ENCODE measurements at places on chromosomes 12 and 14.

- no peak for DNase-seq
Observed at GRCh38 chr12:45580356-45580969, 149.0 kb upstream of the ARID2 start.

DNA sequence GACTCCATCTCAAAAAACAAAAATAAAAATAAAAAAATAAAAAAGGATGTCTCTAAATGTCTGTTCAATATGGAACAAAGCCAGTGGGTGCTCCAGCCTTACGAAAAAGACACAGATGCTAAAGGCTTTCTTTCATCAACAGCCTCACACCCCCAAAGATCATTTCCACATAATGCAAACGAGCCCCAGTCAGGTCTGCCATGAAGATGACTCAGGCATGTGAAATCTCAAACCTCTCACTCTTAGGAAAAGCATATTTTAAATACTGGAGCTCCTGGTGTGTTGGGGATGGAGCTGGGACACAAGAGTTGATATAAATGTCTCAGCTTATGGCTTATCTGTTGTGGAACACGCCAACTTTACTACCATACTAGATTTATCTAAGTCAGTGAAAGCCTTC, 49.9 kb upstream of the PLXNC1 start:
- peak; percentile 88 for DNase-seq

DNA sequence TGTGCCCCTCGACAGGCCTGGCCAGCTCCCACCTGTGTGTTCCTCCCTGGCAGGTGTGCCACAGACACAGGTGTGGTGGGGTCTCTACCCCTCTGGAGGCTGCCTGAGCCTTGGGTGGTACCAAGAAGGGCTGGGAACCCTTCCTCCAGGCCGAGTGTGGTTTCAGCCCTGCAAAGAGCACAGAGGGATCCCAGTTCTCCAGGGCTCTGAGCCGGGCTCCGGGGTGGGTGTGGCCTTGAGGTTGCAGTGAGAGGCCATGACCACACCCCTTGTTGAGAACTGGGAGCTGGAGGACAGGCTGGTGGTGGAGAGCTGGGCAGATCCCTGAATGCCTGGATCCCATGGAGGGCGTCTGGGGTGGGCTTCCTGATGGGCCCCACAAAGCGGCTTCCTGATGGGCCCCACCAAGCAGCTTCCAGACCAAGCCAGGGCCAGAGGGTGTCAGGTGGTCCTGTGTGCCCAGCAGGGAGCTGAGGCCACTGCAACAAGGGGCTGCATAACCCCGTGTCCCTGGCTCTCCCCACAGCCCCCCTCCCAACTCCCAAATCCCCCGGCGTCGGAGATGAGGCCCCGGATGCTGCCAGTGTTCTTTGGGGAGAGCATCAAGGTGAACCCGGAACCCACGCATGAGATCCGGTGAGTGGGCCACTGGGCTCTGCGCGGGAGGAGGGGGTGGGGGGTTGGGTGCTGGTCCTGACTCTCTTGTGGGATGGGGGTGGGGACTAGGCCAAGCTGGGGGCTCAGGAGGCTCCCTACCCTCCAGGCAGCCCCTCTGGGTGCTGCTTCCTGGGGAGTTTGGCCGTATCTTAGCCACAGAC, 16.6 kb downstream of the RFLNA start:
- DNase-seq = no peak

DNA sequence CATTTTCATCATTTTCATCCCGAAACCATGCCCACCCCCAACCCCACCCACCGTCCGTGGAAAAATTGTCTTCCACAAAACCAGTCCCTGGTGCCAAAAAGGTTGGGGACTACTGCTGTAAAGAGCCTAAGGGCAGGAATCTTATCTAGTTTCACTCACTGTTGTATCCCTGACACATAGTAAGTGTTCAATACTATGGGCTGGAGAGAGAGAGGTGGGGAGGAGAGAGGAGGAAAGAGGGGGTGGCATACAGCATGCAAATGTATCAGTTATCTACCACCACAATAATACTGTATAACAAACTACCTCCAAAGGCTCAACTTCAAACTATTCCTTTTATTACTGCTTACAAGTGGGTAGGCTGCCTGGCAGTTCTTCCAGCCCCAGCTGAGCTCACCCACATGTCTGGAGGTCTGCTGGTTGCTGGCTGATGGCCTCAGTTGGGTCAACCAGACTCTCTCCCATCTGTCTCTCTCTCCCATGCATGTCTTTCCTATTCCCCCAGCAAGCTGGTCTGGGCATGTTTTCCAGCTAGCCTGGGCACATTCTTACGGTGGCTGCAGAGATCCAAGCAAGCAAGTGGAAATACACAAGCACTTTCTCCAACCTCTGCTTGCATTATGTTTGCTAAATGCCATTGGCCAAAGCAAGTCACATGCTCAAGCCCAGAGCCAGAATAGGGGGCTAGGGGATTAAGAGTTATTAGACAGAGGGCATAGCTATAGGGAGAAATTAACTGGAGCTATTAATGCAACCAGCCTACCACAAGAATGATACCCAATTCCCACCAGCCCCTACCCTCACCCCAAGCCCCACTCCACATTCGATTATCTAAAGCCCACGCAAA, 31.6 kb upstream of the FICD start:
- no peak for DNase-seq

GRCh38 chr12:103841690-103842584, 903 bp upstream of the NT5DC3 start:
- DNase-seq = no peak

DNA sequence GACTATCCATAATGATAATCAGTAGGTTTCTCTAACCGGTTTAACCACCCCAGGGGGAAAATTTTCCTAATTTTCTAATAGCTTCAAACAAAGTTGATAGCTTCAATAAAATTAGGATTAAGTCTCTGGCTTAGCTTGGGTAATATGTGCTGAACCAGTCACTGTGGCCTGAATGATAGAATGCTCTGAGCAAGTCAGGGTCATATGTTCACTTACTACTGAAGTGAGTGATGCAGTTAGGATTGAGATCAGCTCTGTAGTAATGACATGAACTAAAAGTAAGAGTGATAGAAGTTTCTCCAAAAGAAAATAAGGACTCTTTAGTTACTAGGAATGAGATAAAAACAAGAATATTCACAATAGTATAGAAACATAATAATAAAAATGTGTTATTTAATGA, 32.6 kb downstream of the ETNK1 start:
- DNase-seq = no peak

GRCh38 chr14:77640756-77641533, 24.5 kb upstream of the SPTLC2 start:
- no peak for DNase-seq

DNA sequence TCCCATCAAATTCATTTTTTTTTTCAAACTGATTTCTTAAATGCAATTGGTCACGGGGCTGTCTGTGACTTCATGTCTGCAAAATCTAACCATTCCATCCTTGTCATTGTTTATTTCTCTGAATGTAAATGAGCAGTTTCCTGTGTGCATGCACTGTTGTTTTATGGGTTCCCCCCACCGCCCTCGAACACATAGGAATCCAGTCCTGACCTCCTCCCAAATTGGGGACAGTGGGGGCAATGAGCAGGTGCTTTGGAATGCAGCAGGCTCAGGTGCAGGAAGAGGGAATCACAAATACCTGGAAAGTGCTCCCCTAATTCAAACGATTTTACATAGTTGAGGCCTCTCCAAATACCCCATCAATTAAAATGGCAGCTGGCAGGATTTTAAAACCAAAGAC, 62.6 kb upstream of the ESRRB start:
- DNase-seq = no peak

- no peak for DNase-seq
Observed at GRCh38 chr14:36827861-36828260, 166.2 kb downstream of the PAX9 start.

GRCh38 chr12:107677671-107678070, 7.9 kb upstream of the PWP1 start:
- no peak for DNase-seq

- DNase-seq = no peak
Observed at GRCh38 chr12:124214574-124214973, 80.3 kb upstream of the RFLNA start.

DNA sequence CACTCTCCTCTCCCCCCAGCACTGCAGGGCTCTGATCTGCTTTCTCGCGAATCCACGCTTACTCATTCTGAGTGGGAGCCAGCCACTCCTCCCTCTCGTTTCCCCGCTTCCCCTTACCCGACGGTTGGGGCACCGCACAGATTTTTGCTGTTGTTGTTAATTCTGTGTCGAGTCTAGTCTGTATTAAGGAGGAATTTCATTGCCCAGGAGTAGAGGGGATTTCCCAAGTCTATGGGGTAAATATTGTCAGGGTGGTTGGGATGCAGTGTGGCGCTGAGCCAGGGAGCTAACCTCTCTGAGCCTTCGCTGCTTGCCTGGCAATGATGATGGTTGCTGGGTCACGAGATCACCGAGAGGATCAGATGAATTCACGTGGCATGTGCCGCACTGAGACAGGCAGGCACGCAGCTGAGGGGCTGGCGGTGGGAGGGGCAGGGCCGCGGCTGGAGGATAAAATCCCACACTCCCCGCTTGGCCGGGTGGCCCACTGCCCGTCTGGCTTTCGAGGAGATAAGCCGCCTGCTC, 18.5 kb downstream of the NCOR2 start:
- no peak for DNase-seq

Measured in fibroblast of skin of left biceps (primary cell).